Putamen (tissue), 1 donor: ENCODE measurements at places on chromosomes 4 and X.

DNA sequence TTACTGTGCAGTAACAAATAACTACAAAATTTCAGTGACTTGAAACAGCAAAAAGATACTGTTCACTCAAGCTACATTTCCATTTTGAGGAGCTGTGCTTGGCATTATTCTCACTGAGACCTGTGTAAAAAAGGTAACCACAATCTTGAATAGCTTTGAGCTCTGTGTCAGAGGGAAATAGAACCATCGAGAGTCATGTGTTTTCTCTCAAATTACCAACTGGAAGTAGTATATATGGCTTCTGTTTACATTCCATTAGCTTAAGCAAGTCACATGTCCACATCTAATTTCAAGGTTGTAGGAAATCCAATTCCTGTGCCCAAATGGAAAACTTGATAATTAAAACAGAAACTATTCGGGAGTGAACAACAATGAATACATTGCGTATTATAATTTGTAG lies 82.9 kb upstream of the BANK1 start:
- no peak for DNase-seq

DNA sequence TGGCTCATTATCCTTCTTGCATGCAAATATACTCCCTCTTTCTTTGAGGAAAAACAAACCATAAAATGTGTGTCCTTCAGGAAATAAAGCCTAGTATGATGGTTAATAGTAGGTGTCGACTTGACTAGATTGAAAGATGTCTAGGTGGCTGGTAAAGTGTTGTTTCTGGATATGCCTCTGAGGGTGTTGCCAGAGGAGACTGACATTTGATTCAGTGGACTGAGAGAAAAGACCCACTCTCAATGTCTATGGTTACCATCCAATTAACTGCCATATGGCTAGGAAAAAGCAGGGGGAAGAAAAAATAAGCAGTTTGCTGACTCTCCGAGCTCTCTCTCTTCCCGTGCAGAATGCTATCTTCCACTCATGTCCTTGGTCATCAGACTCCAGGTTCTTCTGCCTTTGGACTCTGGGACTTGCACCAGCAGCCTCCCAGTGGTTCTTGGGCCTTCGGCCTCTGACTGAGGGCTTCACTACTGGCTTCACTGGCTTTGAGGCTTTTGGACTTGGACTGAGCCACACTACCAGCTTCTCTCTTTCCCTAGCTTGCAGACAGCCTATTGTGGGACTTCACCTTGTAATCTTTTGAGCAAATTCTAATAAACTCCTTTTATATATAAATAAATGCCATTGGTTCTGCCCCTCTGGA lies 532.1 kb upstream of the HTR2C start:
- no peak for DNase-seq

- no peak for DNase-seq
Observed at GRCh38 chr4:4440333-4441061, 53.6 kb downstream of the NSG1 start.

- DNase-seq, result no peak
Observed at GRCh38 chr4:168241953-168242352, 76.6 kb downstream of the DDX60 start.

- DNase-seq, result no peak
Observed at GRCh38 chrX:4320436-4320947, 607.0 kb upstream of the PRKX start.

GRCh38 chr4:142901166-142901662 lies 55.1 kb upstream of the INPP4B start:
- DNase-seq, result no peak

DNA sequence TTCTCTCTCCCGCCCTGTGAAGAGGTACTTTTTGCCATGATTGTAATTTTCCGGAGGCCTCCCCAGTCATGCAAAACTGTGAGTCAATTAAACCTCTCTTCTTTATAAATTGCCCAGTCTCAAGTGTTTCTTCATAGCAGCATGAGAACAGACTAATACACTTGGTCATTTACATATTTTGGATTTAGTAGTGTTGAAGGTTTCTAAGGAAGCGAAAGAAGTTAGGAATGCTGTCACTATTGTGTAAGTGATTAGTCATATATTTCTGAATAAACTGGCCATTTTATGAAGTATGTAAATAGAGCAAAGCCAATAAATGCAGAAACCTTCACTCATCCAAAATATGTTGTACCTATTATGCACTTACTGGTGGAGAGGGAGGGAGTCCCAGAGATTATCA lies 34.4 kb upstream of the GK2 start:
- DNase-seq, result no peak

- no peak for DNase-seq
Observed at GRCh38 chr4:78205591-78205990, 148.5 kb downstream of the FRAS1 start.

DNA sequence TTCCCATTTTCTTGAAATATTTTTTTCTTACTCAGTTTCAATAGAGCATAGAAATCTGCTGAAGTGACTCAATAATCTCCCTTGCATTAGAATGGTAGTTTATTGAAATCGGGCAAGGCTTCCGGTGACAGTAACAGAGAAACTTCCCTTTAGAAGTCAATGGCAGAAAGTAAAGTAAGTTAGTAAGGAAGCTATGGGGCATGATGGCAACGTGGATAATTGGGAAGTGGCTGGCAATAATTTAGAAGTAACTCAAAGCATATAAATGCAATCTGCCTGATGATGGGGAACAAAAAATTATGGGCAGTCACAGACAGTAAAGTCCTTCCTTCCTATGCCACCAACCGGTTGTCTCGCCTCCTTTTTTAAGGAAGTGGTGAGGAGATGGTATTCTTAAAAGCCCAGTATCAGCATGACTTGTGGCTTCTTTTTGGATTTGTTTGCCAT lies 7.6 kb downstream of the CYBB start:
- no peak for DNase-seq

DNA sequence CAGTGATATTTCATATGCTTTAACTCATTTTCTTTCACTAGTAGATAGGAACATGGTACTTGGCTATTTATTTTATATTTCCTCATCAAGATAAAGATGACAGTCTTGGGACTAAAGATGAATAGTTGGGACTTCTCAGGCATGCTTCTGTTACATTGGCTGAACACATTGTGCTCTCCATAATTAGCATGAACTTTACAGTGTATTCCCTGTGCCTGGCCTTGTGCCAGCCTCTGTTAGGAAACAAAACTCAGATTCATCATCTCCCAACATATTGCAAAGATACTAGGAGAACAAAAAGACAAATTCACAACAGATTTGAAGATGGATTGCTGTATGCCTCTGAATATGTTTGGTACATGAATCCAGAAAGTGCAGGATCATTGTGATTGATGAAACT lies 26.4 kb downstream of the GRIA2 start:
- DNase-seq, result no peak

DNA sequence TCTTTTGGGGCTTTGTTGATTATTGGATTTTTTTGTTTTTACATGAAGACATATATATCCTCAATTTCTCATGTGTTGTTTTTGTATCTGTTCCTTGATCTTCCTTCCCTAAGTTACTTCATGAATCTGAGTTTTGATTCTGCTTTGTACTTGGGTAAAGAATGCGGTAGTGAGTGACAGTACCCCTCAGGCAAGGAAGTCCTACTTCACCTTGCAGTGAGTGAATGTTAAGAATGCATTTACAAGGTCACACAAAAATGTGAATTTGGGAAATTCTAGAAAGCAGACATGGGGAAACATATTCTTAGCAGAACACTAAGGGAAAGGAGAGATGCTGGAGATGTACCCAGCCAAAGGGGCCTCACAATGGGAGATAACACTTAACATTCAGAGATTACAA lies 373.1 kb upstream of the LCORL start:
- no peak for DNase-seq

GRCh38 chrX:39903937-39904336 lies 193.8 kb downstream of the BCOR start:
- no peak for DNase-seq

DNA sequence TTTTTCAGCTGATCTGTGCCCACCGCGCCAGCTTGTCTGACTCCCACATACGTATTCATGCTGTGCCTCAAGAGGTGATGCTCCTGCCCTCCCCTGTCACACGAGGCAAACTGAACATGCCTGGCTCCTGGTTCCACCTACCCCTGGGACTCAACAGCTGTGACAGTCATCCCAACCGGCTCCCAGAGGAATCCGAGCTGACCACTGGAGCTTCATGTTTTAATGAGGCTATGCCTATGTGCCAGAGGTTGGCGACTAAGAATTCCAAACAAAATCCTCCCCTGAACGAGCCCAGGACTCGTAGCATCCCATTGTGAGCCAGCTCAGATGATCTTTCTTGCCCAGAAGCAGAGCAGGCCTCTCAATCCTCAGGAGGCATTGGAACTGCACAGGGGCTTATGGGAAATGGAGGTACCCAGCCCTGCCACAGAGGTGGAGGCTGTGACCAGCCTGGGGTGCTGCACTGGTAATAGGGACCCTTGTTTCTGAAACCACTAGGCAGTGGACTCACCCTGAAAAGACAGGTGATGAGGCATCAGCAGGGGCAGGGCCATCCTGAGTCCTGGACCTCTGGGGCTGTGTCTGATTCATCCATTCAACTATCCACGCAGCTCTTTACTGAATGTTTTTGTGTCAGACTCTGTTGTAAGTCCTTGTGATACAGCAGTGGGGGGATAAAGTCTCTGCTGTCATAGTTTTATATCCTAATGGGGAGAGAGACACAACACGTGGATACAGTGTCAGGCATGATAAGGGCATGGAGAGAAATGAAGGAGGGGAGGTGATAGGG lies 325.0 kb downstream of the EVC2 start:
- no peak for DNase-seq

GRCh38 chrX:133924548-133924947 lies 60.8 kb downstream of the GPC3 start:
- DNase-seq, result no peak

GRCh38 chr4:105634402-105635080 lies 73.9 kb downstream of the INTS12 start:
- DNase-seq, result no peak

GRCh38 chr4:2443061-2443730 lies 24.4 kb downstream of the CFAP99 start:
- DNase-seq, result no peak

GRCh38 chrX:108036298-108036973 lies 8.4 kb upstream of the VSIG1 start:
- no peak for DNase-seq

GRCh38 chrX:10524578-10524977 lies 95.8 kb downstream of the MID1 start:
- no peak for DNase-seq

DNA sequence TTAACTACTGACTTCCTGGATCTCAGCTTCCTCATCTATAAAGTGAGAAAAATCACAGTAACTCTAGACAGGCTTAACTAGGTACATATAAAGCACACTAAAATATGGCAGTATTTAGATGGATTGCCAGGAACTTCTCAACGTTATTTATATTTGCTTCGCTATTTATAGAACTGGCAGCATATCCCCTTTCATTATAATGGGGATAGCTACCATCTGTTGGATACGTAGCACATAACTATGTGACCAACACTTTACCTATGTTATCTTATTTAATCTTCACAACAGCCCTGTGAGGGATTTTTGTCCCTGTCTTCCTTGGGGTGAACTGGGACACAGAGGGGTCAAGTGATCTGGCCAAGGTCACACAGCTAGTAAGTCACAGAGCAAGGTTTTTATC lies 64.6 kb downstream of the ENPEP start:
- no peak for DNase-seq

GRCh38 chr4:39820186-39820585 lies 122.2 kb downstream of the UBE2K start:
- DNase-seq, result no peak

DNA sequence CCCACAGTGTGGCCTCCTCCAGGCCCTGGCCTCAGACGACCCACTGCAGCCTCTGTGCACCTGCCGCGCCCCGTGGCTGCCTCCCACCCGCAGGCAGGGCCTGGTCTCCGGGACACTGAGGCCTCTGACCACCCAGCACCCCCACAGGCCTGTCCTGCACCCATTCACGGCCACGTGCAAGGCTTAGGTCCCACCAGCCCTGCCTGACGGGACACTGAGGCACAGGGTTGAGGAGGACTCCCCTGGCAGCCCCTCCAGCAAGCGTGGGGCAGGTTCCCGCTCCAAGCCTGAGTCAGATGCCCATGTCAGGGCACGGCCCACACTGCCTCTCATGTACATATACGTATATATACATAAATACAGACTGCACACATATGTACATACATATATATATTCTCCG lies 23.5 kb downstream of the NELFA start:
- no peak for DNase-seq

GRCh38 chrX:54049801-54050200 lies 5.5 kb upstream of the PHF8 start:
- DNase-seq, result no peak

DNA sequence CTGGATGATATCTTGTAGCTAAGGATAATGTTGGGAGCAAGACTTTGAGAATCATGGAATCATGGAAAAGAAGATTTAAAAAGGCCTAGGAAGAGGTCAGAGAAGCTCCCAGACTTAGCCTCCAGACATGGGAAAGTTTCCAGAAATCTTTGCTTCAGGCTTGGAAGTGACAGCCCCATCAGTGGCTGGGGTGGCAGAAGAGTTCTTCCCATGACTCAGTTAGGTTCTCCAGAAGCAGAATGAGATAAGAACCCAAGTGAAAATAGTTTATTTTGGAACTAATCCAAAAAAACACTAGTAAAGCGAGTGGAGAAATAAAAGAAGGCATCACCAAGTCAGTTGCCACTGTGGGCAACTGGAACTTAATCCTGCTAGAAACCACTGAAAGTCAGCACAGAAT lies 506.9 kb downstream of the MID1IP1 start:
- no peak for DNase-seq

- no peak for DNase-seq
Observed at GRCh38 chrX:19642241-19643109, 127.2 kb upstream of the MAP3K15 start.

GRCh38 chr4:104492183-104492771 lies 2.4 kb downstream of the CXXC4 start:
- peak; percentile 59 for DNase-seq

- no peak for DNase-seq
Observed at GRCh38 chr4:66178906-66179305, 508.6 kb upstream of the EPHA5 start.

- no peak for DNase-seq
Observed at GRCh38 chr4:108651014-108651791, 804 bp downstream of the OSTC start.

DNA sequence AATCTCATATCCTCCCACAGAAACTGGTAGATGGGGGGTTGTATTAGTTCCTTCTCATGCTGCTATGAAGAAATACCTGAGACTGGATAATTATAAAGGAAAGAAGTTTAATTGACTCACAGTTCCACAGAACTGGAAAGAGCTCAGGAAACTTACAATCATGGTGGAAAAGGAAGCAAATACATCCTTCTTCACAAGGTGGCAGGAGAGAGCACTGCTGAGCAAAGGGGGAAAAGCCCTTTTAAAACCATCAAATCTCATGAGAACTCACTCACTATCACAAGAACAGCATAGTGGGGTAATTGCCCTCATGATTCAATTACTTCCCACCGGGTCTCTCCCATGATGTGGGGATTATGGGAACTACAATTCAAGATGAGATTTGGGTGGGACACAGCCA lies 250.5 kb upstream of the GPRIN3 start:
- no peak for DNase-seq
